IPS-NIHi11 (cell line): ENCODE measurements at places on chromosomes 12 and 14.
A peak's percentile ranks its signal among the peaks of the same experiment; 100 is the strongest.

DNA sequence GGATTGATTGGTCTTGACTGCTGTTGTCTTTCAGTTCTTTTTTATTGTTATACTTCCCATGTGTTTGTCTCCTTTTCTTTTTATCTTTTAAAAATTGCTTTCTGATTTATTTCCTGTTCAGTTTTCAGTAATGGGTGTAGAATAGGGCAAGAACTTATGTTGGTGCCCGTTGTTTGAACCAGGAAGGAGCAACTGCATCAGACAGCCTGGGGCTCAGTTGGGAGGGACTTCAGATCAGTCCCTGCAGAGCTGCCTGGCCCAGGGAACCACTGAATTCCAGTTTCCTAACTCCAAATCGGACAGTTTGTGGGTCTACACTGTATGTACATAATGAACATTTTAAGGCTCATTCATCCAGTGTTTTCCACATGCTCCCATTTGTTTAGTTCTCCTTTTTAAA, 64.9 kb downstream of the FBXO34 start:
- no peak for DNase-seq

GRCh38 chr12:91099836-91100235, 11.5 kb downstream of the LUM start:
- no peak for DNase-seq

GRCh38 chr14:72619111-72619571, 274.8 kb downstream of the DPF3 start:
- no peak for DNase-seq

DNA sequence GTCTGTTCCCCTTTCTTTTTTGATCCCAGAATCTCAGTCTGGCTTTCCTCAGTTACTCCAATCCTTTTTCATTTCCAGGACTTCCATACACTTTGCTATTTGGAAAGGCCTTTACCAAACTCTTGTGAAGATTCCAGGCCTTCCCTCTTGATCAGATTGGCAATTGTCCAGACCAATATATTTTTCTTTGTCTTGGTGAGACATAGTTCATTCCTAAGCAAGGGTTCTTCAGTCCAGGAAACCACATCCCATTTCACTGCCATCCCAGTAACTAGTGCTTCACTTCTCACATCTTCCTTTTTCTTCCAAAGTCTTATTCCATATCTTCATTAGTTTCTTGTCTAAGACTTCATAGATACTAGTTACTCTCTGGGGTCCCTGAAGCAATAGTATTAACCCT, 2.1 kb upstream of the PTPRQ start:
- no peak for DNase-seq

DNA sequence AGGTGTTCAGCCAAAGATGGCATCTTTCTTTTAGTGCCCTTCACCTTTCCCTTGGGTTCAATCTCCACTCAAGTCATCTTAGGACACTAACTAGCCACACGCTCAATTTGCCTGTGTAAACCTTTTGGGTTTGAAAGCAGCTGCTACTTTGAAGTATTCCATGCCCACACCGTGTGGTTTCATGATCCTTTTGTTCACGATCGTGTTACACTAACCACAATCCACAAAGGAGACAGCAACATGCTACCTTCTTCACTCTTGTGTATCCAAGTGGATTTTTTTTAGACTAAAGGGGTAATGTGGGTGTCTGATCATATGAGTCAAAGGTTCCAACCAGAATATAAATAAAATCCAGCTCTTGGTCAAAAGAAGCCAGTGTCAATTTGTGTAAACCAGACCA, 122.7 kb upstream of the FAR2 start:
- no peak for DNase-seq

DNA sequence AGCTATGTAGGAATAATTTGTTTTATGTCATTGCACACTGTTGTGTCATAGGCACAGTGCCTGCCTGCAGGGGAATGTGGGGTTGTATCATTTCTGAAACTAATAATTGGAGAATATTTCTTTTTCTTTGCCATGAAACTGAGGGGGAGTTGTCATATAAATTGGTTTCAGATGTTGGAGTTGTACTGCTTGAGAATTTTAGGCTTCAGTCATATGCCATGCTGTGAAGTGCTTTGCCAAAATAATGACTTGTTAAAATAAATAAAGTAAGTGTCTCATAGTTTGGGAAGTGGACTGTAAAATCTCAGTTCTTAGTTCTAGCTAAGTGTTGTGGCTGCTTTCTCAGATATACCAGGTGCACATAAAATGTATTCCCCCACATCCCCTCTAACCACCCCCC, 116.8 kb downstream of the DAAM1 start:
- DNase-seq, result no peak

- peak; percentile 76 for DNase-seq
These were observed 9.7 kb upstream of the ZDHHC22 start for GRCh38 chr14:77151245-77151644.

GRCh38 chr14:57657487-57657886, 163.8 kb upstream of the CCDC198 start:
- DNase-seq, result no peak

DNA sequence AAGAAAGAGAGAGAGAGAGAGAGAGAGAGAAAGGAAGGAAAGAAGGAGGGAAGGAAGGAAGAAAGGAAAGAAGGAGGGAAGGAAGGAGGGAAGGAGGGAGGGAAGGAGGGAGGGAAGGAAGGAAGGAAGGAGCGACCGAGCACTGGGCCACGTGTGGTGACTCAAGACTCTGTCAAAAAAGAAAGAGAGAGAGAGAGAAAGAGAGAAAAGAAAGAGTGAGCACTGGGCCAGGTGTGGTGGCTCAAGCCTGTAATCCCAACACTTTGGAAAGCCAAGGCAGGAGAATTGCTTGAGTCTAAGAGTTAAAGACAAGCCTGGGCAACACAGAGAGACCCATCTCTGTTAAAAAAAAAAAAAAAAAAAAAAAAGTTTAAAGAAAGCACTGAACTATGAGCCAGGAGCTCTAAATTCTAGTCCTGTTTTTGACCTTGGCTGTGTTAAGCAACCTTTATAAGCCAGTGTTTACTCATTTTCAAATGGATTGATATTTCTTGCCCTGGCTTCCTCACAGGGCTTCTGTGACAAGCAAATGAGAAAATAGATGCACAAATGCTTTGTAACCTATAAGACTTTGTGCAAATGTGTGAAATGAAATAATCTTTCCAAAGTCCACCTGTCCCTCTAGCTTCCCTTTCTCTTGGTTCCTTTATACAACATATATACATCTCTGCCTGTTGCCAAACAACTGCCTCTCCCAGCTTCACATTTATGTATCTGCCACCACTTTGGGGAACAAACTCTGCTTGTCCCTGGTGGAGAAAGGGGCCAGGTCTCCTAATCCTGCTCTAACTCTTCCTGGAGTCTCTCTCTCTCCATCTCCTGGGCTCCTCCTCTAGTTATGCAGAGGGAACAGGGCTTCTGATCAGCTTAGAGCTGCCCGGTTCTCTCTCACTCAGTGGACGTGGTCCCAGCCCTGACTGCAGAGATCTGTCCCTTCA, 16.1 kb upstream of the PLEKHG6 start:
- DNase-seq, result no peak

DNA sequence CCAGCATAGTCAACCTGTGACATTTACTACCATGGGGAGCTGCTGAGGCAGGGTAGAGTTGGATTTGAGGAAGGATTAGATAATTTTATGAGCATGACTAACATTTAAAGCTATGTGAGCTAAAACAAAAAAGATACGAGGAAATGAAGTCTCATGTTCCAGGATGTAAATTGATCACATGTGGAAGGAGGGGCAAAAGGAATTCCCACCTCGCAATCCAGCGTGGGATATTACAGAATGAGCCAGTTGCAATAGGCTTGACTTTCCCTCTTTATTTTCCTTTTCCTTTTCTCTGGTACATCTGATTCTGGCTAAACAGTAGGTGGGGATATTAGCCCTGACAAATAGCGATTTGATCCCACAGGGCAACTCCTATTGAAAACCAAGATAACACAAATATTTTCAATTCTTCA, 214.9 kb upstream of the HMGA2 start:
- DNase-seq, result peak; percentile 19

- DNase-seq, result no peak
These were observed 12.6 kb upstream of the OAS1 start for GRCh38 chr12:112894128-112894527.

DNA sequence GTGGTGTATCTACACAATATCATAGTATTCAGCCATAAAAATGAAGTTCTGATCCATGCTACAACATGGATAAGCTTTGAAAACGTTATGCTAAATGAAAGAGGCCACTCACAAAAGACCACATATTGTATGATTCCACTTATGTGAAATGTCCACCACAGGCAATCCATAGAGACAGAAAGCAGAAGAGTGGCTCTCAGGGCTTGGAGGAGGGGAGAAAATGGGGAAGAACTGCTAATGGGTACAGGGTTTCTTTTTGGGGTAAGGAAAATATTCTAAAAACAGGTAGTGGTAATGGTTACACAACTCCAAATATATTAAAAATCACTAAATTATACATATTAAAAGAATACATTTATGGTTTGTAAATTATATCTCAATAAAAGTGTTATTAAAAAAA, 16.5 kb downstream of the SCNN1A start:
- DNase-seq, result no peak

GRCh38 chr12:81956468-81956860, 197.3 kb upstream of the PPFIA2 start:
- DNase-seq, result no peak

DNA sequence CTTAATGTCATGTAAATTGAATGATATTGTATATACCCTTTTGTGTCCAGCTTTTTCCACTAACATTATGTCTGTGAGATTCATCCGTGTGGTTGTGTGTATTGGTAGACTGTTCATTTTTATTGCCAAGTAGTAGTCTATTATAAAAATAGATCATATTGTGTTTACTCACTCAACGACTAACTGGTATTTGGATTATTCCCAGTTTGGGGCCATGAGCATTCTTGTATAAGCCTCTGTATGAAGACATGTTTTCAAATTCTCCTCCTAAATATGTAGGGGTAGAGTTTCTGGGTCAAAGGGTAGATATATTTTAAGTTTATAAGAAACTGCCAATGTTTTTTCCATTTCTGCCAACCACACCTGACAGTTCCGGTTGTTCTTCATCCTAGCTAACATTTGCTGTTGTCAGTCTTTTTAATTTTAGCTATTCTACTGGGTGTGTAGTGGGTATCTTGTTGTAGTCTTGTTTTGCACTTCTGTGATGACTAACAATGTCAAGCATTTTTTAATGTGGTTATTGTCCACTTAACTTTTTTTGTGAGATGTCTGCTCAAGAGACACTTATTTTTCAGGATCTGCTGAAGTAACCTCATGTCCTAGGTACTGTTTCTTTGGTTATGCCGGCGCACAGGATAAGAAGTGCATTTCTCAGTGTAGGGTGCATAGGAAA, 93.2 kb downstream of the DACT1 start:
- no peak for DNase-seq

- no peak for DNase-seq
These were observed 25.7 kb downstream of the PYM1 start for GRCh38 chr12:55901881-55902490.

GRCh38 chr12:25655702-25656101, 102.6 kb upstream of the LMNTD1 start:
- peak; percentile 32 for DNase-seq

GRCh38 chr12:124149287-124149686, 145.6 kb upstream of the RFLNA start:
- DNase-seq, result no peak

DNA sequence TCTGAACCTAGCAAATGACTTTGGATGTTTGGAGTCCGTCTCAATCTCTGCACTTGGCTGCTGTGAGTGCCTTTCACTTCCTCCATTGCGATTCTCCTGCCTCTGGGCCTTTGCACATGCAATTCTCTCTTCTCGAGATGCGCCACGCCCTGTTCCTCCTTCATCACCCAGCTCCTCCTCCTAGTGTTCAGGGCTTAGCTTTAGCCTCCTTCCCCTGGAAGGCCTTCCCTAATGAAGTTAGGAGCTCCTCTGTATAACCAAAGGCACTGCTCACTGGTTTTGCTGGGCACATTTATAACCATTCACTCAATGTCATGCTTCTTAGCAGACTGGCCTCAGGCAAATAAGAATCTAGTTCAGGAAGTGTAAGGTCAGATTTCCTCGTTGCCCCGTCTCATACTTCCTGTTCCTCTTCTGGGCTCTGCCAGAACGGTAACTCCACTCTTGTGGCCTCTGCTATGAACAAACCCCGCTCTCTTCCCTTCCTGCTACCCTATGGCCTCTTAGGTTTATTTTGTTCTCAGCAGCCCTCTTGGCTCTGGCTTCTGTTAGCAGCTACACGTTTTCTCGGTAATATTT, 171.4 kb downstream of the CRADD start:
- DNase-seq, result no peak

GRCh38 chr12:84128117-84128991, 784.2 kb downstream of the SLC6A15 start:
- DNase-seq, result no peak

- DNase-seq, result no peak
These were observed 612 bp upstream of the ZDHHC22 start for GRCh38 chr14:77142005-77142800.

- DNase-seq, result no peak
These were observed 272.8 kb downstream of the KSR2 start for GRCh38 chr12:117695956-117696355.

GRCh38 chr12:122013791-122014590, 7.7 kb upstream of the BCL7A start:
- no peak for DNase-seq

DNA sequence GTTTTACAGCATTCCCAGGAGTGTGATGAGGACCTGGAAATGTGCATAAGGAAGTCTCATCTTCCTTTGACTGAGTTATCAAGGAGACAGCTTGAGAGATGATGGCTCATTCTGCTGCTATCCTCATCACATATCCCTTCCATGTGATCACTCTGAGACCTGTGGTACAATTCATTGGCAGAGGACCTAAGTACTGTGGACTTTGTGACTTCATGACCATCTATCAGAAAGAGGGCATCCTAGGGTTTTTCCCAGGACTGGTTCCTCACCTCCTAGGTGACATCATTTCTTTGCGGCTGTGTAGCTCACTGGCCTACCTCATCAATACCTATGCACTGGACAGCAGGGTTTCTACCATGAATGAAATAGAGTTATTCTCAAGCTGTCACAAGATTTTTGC, 172.1 kb upstream of the PLEKHG7 start:
- no peak for DNase-seq

- no peak for DNase-seq
These were observed 44.3 kb downstream of the RNF34 start for GRCh38 chr12:121443911-121444841.

GRCh38 chr14:51836417-51836816, 24.0 kb upstream of the GNG2 start:
- no peak for DNase-seq

- no peak for DNase-seq
These were observed 89.4 kb upstream of the DIO3 start for GRCh38 chr14:101471723-101472517.

- DNase-seq, result peak; percentile 88
These were observed 43.3 kb upstream of the DHRS4 start for GRCh38 chr14:23910101-23910875.
